ENCODE measurements at places on chromosomes 11 and 22. TPM values are rescaled to one million over a fixed set of nuclear protein-coding genes. Genes with fewer than 3 reads are reported as not detected.

The PGA5 gene
- 1,340 TPM for total RNA-seq

The CBLIF gene
- total RNA-seq: 2.9 TPM

The NAV2 gene
- total RNA-seq: 19.3 TPM

The GDPD4 gene
- total RNA-seq: not detected

- H3K27me3 ChIP-seq: peaks cover 29% of the 10 kb centered on the region
- peaks cover 30% of the 10 kb centered on the region for H3K4me1 ChIP-seq
- peak; percentile 69 for DNase-seq
- peak overlapping the region; percentile 61 for H3K4me3 ChIP-seq
- peak overlapping the region; percentile 91 for H3K27ac ChIP-seq
- H3K36me3 ChIP-seq: no peaks in the 10 kb centered on the region
Observed at GRCh38 chr11:19711911-19712280, 741 bp upstream of the NAV2 start.

- H3K4me3 ChIP-seq: peak overlapping the region; percentile 83
- H3K36me3 ChIP-seq: no peaks in the 10 kb centered on the region
- H3K27ac ChIP-seq: peak overlapping the region; percentile 24
- H3K27me3 ChIP-seq: no peaks in the 10 kb centered on the region
Observed at GRCh38 chr22:28884747-28885350, 1.5 kb downstream of the ZNRF3 start.
